ENCODE measurements at places on chromosomes 11 and 22.

- DNase-seq = no peak
Measured at GRCh38 chr11:62122076-62122475, 1.7 kb upstream of the INCENP start.

DNA sequence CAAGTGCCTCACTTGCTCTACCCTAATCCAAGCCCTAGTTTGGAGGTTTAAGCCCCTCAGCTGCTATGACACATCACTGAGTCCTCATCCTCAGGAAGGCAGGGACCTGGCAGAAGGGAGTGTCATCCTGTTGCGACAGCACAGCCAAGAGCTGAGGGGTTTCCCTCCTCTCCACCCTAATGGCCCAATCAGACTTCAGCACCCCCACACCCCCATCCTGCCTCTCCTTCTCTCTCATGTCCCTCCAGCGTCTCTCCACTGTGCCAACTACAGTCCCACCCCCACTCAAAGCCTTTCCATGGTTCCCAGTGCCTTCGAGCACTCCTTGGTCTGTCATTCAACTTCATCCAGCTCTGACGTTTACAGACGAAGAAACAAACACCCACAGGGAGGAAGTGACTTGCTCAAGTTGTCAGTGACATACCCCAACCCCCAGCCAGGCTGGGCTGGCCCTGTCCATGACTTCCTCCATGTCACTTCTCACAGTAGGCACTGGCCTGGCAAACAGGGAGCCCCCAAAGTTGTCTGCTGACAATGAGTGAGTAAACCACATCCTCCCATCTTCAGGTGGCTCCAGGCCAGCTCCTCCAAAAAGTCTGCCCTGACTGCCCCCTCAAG lies 15.6 kb downstream of the ARAP1 start:
- peak; percentile 73 for DNase-seq

DNA sequence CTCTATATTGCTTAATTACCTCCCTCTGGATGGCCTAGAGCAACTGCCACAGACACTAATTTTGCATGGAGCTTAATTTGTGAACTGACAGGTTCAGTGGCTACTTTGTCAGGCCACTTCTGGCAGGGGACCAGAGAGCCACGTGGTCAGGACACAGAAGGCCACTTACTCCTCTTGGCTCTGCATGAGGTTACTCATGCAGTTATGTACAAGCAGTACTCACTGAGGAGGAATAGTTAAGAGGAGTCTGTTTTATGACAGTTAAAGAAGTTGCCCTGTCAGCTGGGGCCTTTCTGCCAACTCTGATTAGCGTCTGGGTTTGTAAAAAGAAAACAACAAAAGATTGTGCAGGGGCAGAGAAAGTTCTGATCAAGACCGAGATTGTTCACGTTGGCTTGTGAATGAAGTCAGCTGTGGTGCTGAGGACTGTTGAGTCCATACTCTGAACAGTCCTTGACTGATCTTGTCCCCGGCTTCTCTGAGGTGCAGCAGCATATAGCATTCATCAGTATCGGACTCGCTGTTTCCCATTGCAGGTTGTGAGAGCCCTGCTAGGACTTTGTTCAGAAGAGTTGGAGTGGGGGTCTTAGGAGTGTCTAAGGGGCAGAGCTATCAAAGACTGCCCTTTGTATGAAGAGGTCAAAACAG lies 41.4 kb downstream of the PPFIBP2 start:
- DNase-seq = no peak

GRCh38 chr22:23484651-23485050 lies 95.4 kb downstream of the IGLL1 start:
- no peak for DNase-seq

DNA sequence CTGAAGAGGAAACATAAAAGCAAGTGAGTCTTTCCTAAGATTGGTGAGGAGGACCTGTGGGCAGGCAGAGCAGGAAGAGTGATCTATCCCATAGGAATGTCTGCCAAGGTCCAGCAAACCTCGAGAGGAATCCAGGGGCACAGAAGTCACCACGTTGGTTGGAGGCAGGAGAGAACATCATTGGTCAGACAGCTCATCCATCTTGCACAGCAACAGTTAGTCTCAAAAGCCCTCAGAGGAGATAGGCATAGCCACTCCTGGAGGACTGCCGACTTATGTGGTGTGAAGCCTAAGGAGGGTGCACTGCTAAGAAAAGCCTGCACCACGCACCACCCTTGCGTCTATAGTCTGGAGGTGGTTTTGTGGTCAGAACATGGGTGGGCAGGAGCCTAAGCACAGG lies 109.1 kb downstream of the RASSF10 start:
- no peak for DNase-seq

DNA sequence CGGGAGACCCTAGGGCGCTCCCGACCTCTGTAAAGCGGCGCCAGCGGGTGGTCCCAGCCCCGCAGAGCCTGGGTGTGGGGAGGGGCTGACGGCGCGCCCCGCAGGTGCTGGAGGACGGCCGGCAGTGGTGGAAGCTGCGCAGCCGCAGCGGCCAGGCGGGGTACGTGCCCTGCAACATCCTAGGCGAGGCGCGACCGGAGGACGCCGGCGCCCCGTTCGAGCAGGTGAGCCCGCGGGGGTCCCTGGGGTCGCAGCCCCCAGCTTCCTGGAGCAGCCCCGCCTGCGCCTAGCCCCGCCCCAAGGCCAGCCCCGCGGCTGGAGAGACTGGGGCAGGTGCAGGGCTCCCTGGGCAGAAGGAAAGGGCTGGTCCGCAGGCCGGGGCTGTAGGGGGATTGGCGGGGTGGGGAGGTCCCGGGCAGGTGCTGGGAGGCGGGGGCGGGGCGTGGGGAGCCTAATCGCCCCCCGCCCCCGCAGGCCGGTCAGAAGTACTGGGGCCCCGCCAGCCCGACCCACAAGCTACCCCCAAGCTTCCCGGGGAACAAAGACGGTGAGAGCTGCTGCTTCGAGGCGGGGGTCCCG lies 19.7 kb downstream of the EPS8L2 start:
- DNase-seq = no peak

DNA sequence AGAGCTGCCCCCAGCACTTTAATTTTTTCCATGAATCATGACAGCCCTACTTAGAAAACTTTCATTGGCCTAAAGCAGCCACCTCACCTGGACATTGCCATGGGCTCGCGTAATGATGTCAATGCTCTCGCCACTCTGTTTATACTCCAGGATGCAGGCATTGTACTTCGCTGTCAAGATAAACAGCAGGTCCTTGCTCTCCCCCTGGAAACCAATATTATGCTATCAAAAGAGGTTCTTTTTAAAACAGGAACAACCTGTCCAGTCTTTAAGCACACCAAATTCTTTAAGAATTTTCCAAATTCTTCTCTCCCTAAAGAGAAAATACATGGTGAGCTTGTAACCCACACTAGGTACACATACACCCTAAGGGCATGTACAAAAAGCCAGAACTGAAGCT lies 3.0 kb downstream of the DDB1 start:
- DNase-seq = no peak
